ENCODE measurements at places on chromosomes 12 and 14.

DNA sequence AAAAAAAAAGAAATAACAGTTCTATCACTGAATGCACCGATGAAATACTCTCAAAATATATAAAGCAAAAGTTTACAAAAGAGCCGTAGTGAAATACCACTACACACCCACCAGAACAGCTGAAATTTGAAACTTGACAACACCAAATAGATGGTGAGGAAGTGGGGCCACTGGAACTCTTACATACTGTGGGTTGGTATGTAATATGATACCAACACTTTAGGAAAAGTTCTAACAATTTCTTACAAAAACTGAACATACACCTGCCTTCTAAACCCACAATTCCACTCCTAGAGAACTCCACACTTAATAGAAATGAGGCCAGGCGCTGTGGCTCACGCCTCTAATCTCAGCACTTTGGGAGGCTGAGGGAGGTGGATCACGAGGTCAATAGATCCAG lies 14.1 kb downstream of the EIF5 start:
- DNase-seq: no peak

DNA sequence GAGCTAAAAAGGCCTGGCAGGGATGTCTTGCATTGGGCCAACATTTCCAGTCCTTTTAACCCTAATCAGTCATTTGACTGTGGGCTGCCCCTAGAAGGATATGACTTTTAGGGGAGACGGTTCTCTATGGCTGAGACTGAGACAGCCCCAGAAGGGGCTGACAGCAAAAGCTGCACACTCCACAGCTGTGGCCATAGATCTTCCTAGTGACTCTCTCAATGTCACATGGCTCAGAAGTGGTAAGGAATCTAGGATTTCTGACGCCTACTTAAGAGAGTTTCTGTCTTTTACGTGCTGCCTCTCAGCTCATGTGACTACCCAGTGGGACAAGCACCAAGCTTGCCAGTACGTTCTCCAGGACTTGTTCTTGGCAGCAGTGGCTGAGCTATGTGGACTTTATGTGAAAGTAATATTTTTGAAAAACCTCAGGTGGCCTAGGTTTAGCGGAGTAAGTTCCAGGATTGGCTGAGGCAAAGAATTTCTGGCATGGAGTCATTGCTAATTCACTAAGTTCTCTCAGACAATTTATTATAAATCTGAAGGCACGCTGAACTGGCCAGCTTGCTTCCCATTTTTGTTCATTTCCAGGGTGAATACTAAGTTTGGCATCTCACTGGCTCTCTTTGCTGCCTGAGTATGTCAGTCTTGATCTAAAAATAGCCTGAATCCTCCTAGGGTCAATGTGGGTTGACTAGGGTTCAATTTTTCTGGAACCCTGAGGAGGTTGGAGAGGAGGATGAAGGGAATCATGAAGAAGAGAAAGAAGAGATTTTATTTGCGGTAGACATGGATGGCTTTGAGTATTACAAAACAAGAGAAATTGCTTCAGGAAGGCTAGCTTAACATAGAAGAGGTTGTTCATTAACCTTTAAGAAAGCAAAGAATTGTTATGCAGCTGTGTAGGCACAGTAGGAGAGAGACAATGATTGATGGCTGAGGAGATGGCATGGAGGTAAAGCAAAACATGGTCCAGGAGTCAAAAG lies 271.8 kb downstream of the AEBP2 start:
- no peak for DNase-seq

- no peak for DNase-seq
Measured at GRCh38 chr12:92912052-92912451, 17.0 kb downstream of the EEA1 start.

GRCh38 chr14:68541178-68541896 lies 251.5 kb downstream of the ZFP36L1 start:
- no peak for DNase-seq

GRCh38 chr12:57516617-57517153 lies 3.6 kb downstream of the DDIT3 start:
- no peak for DNase-seq

- no peak for DNase-seq
Measured at GRCh38 chr12:42468921-42469320, 120.6 kb downstream of the PRICKLE1 start.

DNA sequence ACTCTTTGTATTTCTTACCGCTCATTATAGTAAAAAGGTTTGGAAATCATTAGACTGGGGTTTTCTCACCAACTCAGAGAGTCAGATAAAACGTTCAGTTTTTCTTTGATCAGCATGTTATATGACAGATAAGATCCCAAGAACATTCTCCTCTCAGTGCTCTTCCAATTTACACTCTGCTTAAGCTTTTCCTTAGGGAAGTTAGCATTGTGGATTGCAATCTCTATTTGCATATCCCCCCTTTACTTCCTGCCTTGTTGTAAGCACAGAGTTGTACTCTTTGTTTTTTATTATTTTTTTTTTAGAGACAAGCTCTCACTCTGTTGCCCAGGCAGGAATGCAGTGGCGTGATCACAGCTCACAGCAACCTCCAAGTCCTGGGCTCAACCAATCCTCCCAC lies 11.4 kb upstream of the CFAP54 start:
- DNase-seq: no peak

DNA sequence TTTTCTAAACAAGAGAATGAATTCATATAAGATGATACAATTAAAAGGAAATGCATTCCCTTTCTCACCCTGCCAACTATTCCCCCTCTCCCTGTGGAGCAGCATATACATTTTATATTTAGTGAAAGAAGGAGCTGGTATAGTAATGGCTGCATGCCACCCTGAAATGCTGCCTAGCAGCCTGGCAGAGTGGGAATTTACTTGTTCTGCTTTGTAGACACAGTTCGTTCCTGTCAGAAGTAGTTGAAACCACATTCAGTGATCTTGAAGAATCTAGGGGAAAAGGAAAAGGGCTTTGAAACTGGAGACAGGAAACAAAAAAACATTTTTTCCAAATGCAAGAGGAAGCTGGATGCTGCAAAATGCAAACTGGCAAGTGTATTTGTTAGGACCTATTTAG lies 176.0 kb upstream of the PLEKHA5 start:
- no peak for DNase-seq

DNA sequence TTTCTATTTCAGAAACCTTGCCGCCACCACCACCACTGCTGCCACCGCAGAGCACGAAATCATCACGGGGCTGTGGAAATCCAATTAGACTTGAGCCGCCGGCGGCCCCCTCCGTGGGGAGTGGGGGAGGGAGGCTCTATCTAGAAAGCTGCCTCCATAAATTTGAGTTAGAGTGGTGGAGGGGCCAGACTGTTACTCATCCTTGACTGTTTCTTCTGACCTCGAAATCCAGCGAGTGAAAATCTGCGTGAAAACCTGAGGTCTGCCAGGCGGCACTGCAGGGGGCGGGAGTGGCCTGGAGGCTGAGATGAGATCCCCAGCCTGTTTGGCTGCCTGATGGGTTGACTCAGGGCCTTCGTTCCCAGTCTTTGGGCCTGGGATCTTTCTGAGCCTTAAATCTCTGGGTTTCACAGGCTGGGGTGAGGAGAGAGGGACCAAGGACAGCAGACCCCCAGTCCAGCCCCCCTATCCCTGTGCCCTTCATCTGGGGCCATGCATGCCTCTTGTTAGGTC lies 29.9 kb downstream of the TSPAN9 start:
- no peak for DNase-seq

DNA sequence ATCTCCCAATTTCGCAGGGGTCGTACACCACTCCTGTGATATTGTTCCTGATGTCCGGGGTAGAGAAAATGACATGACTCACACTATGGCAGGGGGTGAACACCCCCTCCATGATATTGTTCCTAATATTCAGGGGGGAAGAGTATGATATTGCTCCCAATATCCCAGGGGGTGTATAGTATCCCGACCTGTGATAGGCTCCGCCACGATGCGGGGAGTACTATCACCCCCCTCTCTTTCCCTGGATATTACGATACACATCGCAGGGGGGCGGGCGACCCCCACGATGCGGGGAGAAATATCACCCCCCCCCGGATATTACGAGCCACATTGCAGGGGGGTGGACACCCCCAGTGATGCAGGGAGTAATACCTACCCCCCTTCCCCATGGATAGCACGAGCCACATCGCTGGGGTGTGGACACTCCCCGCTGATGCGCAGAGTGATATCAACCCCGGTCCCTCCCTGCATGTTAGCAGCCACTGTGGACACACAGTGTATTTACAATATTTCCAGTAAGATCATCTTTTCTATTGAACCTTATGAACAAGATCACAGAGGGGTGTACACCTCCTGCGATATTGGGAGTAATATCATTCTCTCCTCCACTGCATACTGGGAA lies 17.7 kb downstream of the SMIM41 start:
- no peak for DNase-seq

DNA sequence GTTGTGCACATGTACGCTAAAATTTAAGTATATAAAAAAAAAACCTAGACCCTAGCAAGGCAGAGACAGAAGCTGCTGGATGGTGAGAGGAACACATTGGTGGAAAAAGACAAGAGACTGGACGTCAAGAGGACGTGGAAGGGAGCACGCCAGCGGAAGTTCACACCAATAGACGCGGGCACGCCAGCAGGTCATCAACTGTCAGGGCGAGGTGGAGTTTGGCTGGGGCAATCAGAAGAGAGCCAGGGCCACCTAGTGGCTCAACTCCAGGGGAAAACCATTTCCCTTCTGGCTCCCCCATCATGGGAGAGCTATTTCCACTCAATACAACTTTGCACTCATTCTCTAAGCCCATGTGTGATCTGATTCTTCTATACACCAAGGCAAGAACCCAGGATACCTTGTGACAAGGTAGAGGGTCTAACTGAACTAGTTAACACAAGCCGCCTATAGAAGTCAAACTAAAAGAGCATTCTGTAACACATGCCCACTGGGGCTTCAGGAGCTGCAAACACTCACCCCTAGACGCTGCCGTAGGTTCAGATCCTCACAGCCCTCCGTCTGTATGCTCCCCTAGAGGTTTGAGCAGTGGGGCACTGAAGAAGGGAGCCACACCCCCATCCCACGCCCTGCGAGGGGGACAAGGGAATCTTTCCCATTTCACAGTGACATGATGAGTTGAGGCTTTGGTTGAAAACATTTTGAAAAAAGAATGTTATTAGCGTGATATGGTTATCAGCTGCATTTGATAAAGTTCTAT lies 702.7 kb downstream of the TMTC2 start:
- DNase-seq: peak; percentile 2

DNA sequence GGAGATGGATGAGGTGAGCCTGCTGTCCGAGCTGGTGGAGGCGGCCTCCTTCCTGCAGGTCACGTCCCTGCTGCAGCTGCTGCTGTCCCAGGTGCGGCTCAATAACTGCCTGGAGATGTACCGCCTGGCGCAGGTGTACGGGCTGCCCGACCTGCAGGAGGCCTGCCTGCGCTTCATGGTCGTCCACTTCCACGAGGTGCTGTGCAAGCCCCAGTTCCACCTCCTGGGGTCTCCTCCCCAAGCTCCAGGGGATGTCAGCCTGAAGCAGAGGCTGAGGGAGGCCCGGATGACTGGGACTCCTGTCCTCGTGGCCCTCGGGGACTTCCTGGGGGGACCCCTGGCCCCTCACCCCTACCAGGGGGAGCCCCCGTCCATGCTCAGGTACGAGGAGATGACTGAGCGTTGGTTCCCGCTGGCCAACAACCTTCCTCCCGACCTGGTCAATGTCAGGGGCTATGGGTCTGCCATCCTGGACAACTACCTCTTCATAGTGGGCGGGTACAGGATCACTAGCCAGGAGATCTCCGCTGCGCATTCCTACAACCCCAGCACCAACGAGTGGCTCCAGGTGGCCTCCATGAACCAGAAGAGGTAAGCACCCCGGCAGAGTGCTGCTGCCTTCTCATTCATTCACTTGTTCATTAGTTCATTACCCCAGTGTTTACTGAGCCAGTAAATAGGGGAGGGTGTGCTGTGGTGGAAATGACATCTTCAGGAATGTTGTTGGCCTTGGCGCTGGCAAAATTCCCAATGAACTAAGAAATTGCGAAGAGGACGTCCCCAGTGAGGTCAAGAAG lies 774 bp upstream of the MANSC4 start:
- peak; percentile 24 for DNase-seq

DNA sequence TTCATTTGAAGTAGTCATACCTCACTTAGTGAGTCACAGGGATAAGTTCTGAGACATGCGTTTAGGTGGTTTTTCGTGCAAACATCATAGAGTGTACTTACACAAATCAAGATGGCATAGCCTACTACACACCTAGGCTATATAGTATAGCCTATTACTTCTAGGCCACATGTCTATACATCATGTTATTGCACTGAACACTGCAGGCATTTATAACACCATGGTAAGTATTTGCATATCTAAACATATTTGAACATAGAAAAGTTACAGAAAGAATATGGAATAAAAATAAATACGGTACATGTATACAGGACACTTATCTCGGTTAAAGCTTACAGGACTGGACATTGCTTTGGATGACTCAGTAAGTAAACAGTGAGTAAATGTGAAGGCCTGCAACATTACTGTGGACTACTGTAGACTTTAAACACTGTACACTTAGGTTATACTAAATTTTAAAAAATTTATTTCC lies 670.6 kb downstream of the SLC16A7 start:
- peak; percentile 27 for DNase-seq

GRCh38 chr14:82720946-82721345 lies 1187.3 kb upstream of the SEL1L start:
- DNase-seq: no peak

All from Calu3 (cell line).